Mucosa of descending colon (tissue), 3 donors: ENCODE measurements at places on chromosomes 6 and 20.
A peak's percentile ranks its signal among the peaks of the same experiment; 100 is the strongest.

DNA sequence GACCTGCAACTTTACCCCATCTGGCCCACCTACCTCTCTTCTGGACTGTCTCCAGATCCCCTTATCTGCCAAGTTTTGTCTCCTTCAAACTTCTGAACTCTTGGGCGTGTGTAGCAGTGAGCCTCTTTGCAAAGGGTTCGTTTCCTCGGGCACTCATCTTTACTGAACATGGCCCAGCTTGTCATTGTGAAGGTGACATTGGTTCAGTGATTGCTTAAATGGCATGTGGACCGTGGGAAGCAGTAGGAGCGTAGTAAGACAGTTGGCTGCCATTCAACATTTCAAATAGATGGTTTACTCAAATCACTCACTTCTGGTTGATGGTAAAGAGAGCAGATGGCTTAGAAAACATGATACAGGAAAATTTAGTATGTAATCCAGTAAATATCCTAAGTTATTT lies 34.8 kb upstream of the KIF25 start:
- no peak for DNase-seq

DNA sequence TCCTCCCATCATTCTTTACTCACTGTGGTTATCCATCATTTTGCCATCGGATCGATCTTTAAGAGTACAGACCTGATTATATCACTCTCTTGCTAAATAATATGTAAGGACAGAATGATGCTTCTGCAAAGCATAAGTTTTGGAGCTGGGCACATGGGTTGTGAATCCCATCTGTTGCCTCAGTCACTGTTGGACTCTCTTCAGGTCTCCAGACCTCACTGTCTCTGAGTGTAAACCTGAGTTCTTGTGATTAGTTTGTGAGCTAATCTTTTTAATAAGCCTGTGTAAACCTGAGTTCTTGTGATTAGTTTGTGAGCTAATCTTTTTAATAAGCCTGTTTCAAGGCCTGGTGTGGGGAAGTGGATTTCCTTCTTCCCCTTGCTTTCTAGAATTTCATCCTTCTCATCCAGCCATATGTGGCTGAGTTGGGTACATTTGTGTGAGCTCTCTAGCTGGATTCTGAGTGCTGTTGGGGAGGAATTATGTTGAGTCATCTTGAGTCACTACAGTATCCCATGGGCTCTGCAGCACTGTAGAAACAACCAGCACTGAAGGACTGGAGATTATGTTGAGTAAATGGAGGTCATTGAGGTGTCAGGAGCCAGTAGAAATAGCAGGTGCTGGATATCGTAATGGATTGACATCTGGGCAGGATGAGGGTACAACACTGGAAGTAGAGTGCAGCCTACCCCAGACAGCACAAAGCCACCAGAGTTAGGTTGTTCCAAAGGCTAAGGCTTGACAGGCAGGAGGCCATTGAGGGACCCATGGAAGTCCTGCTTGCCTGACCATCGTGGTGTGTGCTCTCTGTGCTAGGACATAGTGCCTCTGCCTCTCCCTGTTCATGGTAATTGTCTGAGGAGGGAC lies 52.4 kb downstream of the SCAND1 start:
- no peak for DNase-seq

DNA sequence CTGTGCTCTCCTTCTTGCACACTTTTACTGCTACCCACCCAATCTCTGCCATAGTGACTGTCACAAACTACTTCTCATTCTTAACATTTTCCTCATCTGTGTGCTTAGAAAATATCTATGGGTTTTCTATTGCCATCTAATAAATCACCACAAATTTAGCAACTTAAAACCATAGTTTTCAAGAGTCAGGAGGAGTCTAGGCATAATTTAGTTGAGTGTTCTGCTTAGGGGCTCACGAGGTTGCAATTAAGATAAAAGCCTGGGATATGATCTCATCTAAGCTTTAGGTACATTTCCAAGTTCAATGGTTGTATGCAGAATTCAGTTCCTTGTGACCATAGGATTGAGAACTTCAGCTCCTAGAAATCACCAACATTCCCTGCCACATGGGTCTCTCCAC lies 98.8 kb downstream of the CLVS2 start:
- DNase-seq = no peak

GRCh38 chr6:166958926-166959861 lies 2.8 kb upstream of the RNASET2 start:
- peak; percentile 71 for DNase-seq
